ENCODE measurements at places on chromosomes 13 and 19.

DNA sequence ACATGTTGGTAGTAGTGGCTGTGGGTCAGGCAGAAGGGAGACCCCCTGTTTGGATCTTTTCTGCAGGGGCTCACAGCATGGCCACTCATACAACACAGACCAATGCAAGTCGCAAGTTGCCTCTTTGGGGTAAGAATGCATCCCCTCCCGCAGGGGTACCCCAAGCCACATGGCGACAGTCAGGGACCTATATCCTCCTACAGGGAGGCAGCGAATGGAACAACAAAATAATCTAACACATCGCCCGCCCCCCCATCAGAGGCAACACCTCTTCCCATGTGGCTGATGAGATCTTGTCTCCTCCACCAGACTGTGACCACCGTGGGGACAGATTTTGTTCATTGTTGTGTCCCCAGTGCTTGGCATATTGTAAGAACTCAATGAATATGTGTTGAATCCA, 40.7 kb upstream of the PNMA8B start:
- DNase-seq = no peak

DNA sequence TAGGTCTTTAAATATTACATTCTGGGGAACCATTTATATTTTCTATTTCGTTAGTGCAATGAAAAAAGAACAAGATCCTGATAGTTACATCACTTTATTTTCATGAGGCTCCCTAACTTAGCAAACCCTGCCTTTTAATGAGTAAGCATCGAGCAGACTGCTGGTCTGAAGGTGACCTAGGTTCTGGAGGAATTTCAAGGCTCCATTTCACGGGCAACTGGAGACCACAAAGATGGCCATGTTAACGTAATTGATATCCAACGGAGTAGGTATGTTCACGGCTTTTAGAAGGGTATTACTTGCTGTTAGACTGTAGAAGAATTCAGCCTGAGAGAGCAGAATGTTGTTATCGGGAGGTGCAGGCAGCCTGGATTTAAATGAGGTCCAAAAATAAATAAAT, 1597.6 kb downstream of the EFNB2 start:
- no peak for DNase-seq

DNA sequence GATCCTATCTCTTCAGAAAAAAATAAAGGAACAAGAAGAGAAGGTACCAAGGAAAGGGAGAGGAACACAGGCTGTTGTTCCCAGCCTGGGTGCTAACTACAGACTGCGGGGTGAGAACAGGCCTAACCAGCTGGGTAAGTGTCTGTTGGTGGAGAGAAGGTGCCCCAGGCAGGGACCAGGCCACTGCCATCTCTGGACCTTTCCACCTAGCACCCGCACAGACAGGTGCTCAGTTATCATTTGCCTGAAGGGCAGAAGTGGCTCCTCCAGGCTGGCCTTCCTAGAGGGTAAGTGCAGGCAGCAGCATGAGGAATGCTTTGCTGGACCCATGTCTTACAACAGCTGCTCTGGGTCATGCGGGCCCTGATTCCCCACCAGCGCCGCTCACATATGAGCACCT, 10.1 kb downstream of the DNMT1 start:
- DNase-seq = no peak

GRCh38 chr19:19487077-19487949, 28.0 kb downstream of the TSSK6 start:
- no peak for DNase-seq

Data from HS-5 (cell line).